ENCODE measurements at places on chromosomes 7 and 10. TPM values are rescaled to one million over a fixed set of nuclear protein-coding genes. Genes with fewer than 3 reads are reported as not detected.
A peak's percentile ranks its signal among the peaks of the same experiment; 100 is the strongest.

- H3K4me1 ChIP-seq = peaks cover 50% of the 10 kb centered on the region
- H3K4me3 ChIP-seq = no peak overlapping the region
- DNase-seq = peak; percentile 47
Observed at GRCh38 chr7:29285444-29285793, 90.8 kb downstream of the CHN2 start.

DNA sequence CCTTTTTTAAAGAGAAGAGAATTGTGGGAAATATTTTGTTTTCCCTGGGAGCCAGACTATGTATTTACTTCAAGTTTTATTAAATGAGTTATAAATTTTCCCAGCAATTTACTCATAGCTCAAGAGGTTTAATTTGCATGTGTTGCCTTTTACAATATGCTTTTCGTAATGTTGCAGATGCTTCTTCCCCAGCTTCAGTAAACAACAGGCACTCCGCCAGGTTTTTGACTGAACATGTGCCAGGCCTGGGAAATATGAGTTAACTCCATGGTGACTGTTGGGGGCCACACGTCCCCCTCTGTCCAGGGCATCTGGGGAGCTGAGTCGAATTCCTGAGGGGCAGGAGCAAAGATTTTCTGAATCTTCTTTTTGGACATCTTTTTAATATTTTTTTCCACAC is 545.7 kb downstream of the LRMDA start:
- no peaks in the 10 kb centered on the region for H3K27me3 ChIP-seq
- no peak overlapping the region for H3K4me3 ChIP-seq
- no peaks in the 10 kb centered on the region for H3K36me3 ChIP-seq
- H3K27ac ChIP-seq = no peak overlapping the region
- H3K4me1 ChIP-seq = no peaks in the 10 kb centered on the region
- no peak for DNase-seq

- no peak overlapping the region for H3K4me3 ChIP-seq
- no peak overlapping the region for H3K27ac ChIP-seq
- no peak for DNase-seq
- peaks cover 2% of the 10 kb centered on the region for H3K27me3 ChIP-seq
- no peaks in the 10 kb centered on the region for H3K36me3 ChIP-seq
Observed at GRCh38 chr10:6713716-6714115, 133.6 kb upstream of the PRKCQ start.

GRCh38 chr10:24790599-24790998 is 66.9 kb upstream of the ARHGAP21 start:
- no peaks in the 10 kb centered on the region for H3K36me3 ChIP-seq
- no peaks in the 10 kb centered on the region for H3K27me3 ChIP-seq
- H3K27ac ChIP-seq = no peak overlapping the region

GRCh38 chr10:85600744-85601081 is 765.9 kb downstream of the GRID1 start:
- H3K27ac ChIP-seq = no peak overlapping the region
- H3K27me3 ChIP-seq = peaks cover 2% of the 10 kb centered on the region
- no peak for DNase-seq
- H3K4me3 ChIP-seq = no peak overlapping the region
- H3K36me3 ChIP-seq = no peaks in the 10 kb centered on the region

DNA sequence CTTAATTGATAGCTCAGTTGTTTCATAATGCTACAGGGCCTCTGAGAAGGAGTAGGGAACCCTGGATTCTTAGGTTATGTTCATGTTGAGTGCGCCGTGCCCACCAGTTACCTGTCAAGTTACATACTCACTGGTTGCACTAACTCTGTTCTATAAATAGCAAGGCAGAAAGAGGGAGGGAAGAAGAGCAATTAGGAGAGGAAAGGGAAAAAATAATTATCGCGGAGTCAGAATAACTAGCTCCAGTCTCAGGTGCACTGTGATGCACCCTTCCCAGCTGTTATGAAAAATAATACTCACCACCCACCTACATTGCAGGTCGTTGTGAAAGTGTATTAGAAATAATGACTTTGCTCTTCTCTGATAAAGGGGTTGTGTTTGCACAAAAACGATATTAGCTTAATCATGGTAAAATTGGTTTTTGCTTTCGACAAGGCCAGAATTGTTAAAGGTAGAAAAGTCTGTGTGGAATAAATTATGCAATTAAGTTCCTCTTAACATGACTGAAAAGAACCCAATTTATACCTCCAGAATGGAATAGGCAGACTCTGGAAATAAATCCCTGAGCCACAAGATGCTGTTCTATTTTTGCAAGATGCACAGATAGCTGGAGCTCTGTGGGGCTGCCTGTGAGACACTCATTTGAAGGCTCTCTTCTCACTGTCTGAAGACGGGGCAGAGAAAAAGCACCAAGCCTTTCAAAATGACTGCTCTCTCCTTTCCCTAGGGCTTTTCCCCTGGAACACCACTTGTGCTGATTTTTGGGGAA is 137.6 kb upstream of the PITRM1 start:
- no peaks in the 10 kb centered on the region for H3K4me1 ChIP-seq
- no peak overlapping the region for H3K27ac ChIP-seq
- H3K27me3 ChIP-seq = no peaks in the 10 kb centered on the region
- H3K4me3 ChIP-seq = no peak overlapping the region
- no peaks in the 10 kb centered on the region for H3K36me3 ChIP-seq

- H3K4me1 ChIP-seq = no peaks in the 10 kb centered on the region
- DNase-seq = no peak
- H3K36me3 ChIP-seq = no peaks in the 10 kb centered on the region
- H3K27me3 ChIP-seq = no peaks in the 10 kb centered on the region
- H3K4me3 ChIP-seq = no peak overlapping the region
Observed at GRCh38 chr7:68892236-68892635, 706.0 kb upstream of the AUTS2 start.

- no peaks in the 10 kb centered on the region for H3K27me3 ChIP-seq
- no peaks in the 10 kb centered on the region for H3K4me1 ChIP-seq
- no peak overlapping the region for H3K27ac ChIP-seq
Observed at GRCh38 chr10:28914701-28915100, 237.4 kb downstream of the BAMBI start.

GRCh38 chr7:69452797-69453196 is 145.5 kb upstream of the AUTS2 start:
- H3K4me1 ChIP-seq = no peaks in the 10 kb centered on the region
- H3K4me3 ChIP-seq = no peak overlapping the region
- no peaks in the 10 kb centered on the region for H3K36me3 ChIP-seq

Gene PDE1C
- 2.4 TPM for total RNA-seq

Gene GNAT3
- 0.19 TPM for total RNA-seq

Gene GPNMB
- 63.4 TPM for total RNA-seq

Gene TRIM50
- total RNA-seq = 0.09 TPM

Gene LEP
- total RNA-seq = 0.05 TPM

Gene BTRC
- 5.0 TPM for total RNA-seq

Gene NODAL
- 0.28 TPM for total RNA-seq

Gene CC2D2B
- 0.33 TPM for total RNA-seq

All from thymus (tissue), 14 donors.